ENCODE measurements at places on chromosomes 2 and 18. TPM values are rescaled to one million over a fixed set of nuclear protein-coding genes. Genes with fewer than 3 reads are reported as not detected.

DNA sequence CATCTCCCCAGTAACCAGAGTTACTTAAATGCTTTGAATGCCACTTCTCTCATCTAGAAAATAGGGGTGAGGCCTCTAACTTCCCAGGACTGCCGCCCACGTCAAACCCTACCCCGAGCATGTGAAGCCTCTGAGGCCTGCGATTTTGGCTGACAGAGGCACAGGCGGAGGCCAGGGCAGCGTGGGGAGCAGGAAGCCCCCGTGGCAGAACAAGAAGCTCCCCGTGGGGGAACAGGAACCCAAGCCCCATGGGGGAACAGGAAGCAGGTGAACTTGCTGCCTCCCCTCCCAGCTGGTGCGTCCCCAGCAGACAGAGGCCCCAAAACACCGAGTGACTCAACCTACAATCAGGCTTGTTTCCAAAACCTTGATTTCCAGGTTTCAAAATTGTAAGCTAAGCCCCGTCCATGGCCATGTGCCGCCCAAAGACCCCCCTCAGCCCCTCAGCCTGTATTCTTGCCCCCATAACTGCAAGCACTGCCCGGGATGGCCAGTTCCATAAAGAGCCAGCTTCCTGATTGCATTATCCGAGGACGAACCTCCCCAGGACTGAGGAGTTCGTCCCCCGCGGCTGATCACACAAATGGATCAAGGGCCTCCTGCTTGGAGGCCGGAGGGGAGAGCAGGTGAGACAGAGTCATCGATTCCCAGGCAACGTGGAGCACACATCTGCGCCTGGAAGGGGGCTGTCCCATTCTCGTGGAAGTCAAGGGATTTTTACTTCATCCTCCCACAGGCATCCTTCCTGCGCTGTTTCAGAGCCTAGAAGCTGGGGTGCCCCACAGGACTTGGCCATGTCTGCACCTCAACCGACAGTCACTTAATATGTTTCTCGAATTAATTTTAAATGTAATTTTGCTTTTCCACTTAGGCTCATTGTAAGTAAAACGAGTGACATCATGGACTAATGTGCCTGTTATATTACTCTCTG is 36.3 kb upstream of the CTDP1 start:
- DNase-seq: no peak

DNA sequence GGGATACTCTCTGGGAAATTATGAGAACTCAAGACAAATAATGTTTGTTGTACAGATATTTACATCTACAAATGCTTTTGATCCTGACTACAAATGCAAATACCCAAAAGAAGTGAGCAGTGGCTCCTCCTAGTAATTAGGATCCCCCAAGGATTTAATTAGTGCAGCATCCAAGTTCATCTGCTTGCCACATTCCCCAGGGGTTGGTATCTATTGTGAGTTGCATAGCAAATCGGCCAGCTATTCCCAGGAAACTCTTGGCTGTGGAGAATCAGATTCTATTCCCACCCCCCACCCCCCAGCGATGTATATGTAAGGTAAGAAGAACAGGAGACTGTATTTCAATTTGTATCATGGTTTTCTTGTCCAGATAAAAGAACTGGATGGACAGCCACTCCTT is 725.1 kb upstream of the CDH7 start:
- no peak for DNase-seq

GRCh38 chr2:85398426-85399182 is 11.6 kb downstream of the CAPG start:
- no peak for DNase-seq

TTC21B gene
- 38.0 TPM for polyA plus RNA-seq

DNA sequence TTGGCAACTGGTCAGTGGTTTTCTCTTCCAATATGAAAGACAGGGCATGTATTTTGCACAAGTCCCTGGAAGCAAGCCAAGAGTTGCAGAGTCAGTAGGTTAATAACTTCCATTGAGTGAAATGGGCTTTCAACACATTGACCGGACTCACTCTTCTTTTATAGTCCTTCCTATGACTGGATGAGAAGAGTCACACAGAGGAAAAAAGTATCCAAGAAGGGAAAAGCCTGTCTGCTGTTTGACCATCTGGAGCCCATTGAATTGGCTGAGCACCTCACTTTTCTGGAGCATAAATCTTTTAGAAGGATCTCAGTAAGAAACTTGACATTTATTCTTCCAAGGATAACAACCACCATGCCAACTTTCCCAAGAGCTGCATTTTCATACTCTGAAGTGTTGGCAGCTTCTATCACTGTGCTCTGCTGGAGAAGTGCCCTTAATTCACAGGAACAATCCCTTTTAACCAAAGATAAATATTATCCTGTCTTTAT is 45.4 kb downstream of the RASGRP3 start:
- DNase-seq: no peak

DNA sequence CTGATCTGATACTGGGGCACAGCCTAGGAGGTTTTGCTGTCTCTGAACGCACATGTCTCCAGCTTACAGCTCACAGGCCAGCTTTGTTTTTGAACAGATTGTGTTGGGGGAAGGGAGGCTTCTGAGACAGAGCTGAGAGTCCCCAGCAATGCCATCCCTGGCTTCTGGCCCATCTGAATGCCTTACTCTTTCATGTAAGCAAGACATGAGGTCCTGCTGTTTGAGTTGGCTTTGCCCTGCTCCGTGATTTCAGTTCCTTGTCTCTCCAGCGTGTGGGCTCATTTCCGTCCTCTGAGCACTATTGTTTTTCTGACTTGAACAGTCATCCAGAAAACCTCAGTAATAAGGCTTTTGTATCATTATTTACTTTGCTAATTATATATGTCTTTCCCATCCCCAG is 194.9 kb upstream of the TNP1 start:
- no peak for DNase-seq

CHST9 gene
- polyA plus RNA-seq: 3.2 TPM

ARHGAP25 gene
- polyA plus RNA-seq: not detected

IL36A gene
- polyA plus RNA-seq: not detected

COBLL1 gene
- polyA plus RNA-seq: 32.6 TPM

STPG4 gene
- polyA plus RNA-seq: 0.20 TPM

DNA sequence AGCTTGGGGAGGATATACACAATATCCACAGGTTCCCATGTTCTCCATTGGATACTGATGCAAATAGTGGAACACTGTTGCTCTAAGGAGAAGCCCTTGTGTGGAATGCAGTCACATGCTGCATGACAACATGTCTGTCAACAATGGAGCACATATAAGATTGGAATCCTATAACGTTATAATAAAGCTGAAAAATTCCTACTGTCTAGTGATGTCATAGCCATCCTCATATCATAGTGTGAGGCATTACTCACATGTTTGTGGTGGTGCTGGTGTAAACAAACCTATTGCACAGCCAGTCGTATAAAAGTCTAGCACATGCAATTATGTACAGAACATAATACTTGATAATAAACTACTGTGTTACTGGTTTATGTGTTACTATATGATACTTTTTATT is 394.7 kb downstream of the FBXO15 start:
- no peak for DNase-seq

DNA sequence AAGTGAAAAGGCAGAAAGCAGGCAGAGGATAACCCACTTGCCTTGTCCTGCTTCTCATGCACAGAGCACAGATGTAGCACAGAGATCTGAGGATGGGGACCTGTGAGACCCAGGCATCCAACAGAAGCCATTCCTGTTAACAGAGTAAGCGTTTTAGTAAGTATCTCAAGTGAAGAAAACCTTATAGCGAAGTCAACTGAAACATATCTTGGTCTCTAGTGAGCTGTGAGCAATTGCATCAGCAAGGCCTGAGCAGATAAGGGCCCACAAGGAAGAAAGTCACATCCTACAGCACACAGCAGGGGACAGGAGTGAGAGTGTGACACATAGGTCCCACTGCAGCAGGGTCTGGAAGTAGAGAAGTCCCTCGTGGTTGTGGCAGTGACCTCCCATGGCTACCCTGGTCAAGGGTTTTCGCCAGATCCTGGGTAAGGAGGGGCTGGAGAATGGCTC is 248.7 kb upstream of the TNP1 start:
- DNase-seq: no peak

- DNase-seq: no peak
Observed at GRCh38 chr2:23691565-23691964, 235.4 kb downstream of the ATAD2B start.

- DNase-seq: no peak
Observed at GRCh38 chr2:12705742-12706141, 11.0 kb upstream of the TRIB2 start.

GRCh38 chr2:28488858-28489575 is 6.8 kb upstream of the PLB1 start:
- no peak for DNase-seq

Data from HepG2 (cell line).